ENCODE measurements at places on chromosomes 7 and 10. TPM values are rescaled to one million over a fixed set of nuclear protein-coding genes. Genes with fewer than 3 reads are reported as not detected.

DNA sequence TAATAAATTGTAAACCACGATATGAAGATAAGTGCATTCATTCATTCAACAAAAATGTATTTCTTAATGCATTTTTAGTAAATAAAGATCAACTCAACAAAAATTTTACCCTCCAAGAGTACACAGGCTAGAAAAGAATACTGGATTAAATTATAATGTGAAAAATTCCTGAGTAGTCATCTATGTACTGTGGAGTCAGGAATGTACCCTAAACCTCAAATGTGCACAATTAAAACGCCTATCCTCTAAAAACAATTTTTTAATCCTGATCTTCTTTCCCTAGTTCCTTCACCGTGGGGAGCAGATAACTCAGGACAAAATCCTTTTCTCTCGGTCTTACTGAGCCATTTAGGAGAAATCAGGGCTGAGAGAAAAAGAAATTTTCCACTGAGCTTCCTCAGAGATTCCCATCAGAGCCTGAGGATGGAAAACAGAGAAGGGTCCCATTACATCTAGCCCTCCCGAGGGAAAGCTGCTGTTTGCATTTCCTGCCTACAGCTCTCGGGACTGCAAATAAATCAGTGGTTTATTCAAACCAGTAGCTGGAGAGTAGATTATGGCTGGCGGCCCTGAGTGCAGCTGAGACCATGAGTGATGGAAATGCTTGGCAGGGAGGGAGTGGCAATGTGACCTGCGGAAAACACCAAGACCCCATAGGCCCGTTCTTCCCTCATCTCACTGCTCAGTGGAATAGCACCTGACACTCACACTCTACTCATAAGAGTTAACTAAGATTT is 7.4 kb downstream of the TAS2R40 start:
- DNase-seq = peak; percentile 33

The CUBN gene
- 276 TPM for polyA plus RNA-seq

GRCh38 chr10:122206471-122207065 is 64.5 kb upstream of the BTBD16 start:
- DNase-seq = no peak

DNA sequence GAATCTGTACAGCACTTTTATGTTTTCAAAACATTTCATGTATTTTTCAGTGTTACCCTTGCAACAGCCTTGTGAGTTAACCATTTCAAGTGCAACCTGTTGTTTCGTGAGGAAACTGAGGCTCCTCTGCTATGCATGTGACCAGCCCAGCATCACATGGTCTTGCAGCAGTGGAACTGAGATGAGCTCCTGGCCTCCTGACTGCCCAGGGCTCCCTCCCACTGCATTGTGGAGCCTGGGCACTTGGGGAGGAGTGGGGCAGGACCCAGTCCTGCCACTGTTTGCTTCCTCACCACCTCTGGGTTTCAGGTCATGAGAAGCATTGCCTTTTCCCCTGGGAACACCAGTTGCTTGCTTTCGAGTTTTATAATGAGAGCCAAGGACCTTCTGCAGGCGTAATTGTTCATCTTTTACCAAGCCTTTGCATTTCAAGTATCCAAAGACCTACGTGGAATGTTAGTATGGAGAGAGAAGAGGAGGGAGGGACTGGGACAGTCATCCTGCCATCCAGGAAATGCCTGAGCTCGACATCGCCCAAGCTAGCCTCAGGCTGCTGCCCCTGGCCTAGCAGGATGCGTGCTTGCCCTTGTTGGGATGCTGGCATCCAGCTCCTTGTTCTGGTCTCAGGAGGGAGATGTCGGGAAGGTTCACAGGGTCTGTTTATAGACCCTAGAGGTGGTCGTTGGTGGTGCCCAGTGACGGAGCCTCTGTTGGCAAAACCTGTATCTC is 32.3 kb upstream of the BHLHA15 start:
- DNase-seq = no peak

DNA sequence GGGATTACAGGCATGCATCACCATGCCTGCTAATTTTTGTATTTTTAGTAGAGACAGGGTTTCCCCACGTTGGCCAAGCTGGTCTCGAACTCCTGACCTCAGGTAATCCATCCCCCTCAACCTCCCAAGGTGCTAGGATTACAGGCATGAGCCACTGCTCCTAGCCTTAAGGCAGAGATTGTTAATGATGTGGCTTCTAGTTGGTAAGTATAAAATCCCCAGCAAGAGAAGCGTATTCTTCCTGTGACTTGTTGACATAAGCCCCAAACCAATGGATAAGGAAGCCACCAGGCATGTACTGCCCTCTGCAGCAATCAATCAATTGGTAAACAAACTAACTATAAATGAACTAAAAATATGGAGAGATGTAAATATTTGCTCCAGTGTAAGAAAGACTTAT is 41.2 kb downstream of the REEP3 start:
- no peak for DNase-seq

DNA sequence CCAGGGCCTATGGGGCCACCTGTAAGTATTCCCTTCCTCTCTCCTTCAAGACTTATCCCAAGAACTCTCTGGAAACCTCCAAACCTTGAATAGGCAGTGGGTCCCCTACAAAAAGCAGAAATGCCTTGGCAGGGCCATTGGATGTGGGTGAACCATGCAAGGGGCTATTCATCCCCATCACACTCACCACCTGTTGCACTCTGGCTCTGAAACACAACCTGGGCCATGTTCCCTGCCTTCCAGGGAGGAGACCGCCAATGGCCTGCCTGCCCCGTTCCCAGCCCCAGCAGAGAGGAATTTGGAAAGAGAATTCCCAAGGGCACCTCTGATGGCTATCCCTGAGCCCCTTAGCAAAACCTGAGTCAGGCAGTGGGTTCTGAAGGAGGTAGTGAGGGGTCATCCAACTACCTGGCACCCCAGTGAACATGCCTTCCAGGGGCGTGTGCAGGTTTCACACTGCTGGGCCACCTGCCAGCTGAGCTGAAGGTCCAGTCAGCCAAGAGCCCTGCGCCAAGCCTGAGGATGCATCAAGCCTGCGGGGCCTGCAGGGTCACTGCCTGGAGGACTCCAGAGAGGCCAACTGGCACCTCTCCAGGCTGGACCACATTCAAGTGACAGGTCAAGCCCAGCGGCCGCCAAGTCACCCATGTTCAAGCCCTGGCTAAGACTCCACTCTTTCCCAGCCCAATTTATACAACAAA is 101.3 kb downstream of the COL13A1 start:
- no peak for DNase-seq

The EPO gene
- 0.20 TPM for polyA plus RNA-seq

GRCh38 chr7:8226501-8226900 is 35.5 kb downstream of the ICA1 start:
- DNase-seq = no peak

DNA sequence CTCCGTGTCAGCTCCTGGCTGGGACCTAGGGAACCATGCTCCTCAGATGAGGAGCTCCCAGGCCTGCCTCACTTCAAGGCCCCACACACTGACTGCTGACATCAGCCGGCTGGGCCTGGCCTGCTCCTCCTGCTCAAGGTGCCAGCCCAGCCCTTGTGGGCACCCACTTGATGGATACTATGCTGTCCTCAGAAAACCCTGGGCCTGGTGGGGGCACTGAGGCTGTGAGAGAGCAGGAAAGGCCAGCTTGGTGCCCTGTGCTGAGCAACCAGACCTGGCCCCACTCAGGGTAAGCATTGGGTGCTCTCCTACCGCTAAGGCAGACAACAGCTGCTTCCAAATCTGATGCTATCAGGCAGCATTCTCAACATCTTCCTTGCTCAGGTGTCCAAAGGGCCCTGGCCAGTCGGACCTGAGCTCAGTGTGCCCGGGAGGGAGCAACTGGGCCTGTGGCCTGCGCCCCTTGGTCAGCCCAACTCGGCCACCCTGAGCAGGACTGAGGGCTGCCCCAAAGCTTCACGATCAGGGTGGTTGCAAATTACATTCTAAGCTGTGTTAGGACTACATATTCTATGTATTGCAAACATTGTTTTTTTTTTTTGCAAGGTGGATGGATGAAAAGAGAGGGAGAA is 21.9 kb upstream of the ANTXRL start:
- no peak for DNase-seq

DNA sequence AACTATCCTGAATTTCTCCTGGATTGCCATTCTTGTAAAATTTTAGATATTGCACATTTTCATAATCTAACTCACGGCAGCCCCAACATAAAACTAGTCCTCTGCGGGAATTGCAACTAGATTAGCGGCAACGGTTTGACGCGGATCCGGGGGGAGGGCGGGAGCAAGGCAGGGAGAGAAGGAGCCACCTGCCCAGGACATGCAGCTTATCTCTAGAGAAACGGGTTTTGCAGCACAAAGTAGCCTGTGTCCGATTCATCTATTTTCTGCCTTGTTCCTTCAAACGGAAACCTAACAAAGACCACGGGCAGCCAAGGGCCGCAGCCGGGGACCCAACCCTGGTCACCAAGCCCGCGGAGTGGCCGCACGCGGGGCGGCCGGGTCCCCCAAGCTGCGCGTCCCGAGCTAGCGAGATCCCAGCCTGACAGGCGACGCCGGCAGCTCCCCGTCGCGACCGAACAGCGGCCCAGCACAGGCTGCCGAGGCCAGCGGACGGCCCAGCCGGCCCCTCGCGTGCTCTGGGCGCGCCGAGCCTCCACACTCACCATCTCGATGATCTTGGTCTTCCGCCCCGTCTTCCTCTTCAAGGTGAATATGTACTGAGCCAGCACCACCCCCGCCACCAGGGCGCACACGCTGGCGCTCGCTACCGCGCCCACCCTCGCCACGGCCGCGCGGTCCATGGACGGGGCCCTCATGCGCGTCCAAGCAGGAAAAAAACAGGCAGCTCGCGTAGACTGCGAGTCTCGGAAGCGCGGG is at the start of gene NT5C3A:
Gene NT5C3A (minus strand): TSS at position 754 of the 759 bp plus-strand sequence. CDS start 71 bp downstream, at position 683.
- peak; percentile 43 for DNase-seq

- no peak for DNase-seq
Observed at GRCh38 chr7:47226696-47227095, 355.2 kb downstream of the TNS3 start.

Measured in left kidney (tissue), 8 donors.